Cerebellar cortex (tissue), 1 donor: ENCODE measurements at places on chromosomes 12 and 14.

GRCh38 chr12:92147491-92147890, 1.8 kb upstream of the BTG1 start:
- peak; percentile 23 for DNase-seq

DNA sequence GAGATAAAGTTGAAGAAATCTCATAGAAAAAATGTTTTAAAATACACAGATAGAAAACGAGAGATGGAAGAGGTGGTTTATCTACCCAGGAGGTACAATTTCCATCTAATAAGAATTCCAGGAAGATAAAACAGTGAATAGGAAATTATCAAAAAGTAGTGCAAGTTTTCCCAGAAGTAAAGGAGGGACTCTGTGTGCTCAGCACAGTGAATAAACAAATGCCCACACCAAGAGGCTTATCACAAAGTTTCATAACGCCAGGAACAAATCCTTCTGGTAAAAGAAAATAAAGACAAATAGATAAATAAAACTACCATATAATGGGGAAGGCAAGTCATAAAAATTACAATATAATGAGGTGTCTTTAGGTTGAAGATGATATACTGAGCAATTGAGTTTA, 179.0 kb downstream of the SLC41A2 start:
- DNase-seq = no peak

GRCh38 chr14:58243790-58244555, 670 bp upstream of the PSMA3 start:
- no peak for DNase-seq

- no peak for DNase-seq
These were observed 21.7 kb downstream of the ERH start for GRCh38 chr14:69376439-69376838.

DNA sequence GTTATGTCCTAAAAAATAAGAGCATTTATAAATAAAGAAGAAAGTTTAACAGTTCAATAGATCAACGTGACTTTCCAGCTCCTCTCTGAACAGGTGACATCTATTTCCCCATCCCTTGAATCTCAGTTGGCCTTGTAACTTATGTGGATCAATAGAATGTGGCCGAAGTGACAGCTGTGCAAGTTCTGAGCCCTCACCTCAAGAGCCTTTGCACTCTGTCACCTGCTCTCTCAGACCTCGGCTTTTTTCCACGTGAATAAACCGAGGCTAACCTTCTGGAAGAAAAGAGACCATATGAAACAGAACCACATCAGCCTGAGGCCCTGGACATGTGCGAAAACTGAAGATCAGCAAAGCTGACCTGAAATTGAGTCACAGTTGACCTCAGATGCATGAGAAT, 253.0 kb downstream of the DAD1 start:
- DNase-seq = no peak

- DNase-seq = no peak
These were observed 130.0 kb upstream of the BTG1 start for GRCh38 chr12:92275443-92276154.

- DNase-seq = no peak
These were observed 11.9 kb downstream of the SLC25A29 start for GRCh38 chr14:100294213-100294962.

DNA sequence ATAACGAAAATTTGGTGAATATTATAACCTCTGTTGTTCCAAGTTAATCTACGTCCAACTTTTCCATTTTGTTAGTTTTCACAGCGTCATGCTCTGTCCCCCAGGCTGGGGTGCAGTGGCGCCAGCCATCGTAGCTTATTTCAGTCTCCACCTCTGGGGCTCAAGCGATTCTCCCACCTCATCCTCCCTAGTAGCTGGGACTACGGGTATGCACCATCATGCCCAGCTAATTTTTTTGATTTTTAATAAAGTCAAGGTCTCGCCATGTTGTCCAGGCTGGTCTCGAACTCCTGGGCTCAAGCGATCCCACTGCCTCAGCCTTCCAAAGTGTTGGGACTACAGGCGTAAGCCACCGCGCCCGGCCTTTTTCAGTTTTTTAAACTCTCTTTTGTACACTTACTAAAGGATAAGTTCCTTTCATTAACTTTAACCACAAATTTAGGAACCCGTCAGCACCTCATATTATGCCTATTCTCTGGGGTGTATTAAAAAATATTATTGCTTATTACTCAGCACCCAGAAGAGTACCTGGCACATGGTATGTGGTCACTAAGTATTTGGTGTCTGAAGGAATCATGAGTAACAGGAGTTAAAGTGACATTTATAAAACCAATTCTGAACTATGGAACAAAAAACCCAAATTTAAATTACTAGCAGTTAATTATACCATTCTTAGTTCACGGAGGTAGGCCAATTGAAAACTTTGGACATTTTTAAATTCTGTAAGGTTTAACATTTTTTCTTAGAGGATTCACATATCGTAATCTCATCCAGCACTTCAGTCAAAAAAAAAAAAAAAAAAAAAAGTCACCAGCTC, 925 bp upstream of the MIPOL1 start:
- no peak for DNase-seq

- no peak for DNase-seq
These were observed 5.4 kb upstream of the ERO1A start for GRCh38 chr14:52700701-52701172.

DNA sequence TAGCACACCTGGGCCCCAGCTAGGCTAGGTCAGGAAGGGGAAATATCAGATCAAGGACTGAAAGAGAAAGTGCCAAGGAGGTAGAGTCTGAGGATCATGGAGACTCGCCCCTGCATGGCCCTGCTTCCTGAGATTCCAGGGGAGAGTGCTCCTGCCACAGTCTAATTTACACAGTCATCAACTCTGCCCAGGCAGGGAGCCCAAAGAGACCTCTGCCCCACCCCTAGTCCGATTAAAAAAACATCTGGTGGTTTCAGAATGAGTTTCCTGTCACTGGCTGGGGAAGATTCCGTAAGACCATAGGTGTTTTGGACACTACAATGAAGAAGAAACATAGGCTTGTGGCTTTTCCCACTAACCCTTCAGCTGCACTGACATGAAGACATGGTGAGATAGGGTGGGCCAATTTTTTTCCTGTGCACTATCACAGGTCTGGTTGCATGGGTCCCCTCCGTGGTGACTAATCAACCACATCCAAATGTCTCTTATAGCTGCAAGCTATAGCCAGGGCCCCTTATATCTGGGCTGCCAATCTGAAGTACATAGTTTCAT, 31.5 kb upstream of the GZMB start:
- DNase-seq = no peak

DNA sequence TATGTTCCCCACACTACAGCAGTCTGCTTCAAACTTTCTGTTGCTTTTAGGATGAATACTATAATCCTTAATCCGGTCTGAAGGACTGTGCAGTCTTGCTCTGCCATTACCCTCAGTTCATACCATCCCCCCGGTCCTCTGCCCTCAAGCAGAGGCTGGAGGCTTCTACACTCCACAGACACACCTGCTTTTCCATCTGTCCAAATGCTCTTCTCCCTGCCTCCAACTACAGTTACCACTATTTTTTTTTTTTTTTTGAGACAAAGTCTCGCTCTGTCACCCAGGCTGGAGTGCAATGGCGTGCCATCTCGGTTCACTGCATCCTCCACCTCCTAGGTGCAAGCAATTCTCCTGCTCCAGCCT, 19.3 kb upstream of the KCNH3 start:
- DNase-seq = no peak

GRCh38 chr12:85301051-85301450, 21.0 kb downstream of the ALX1 start:
- no peak for DNase-seq

GRCh38 chr12:52010152-52010622, 3.4 kb downstream of the TAMALIN start:
- peak; percentile 75 for DNase-seq

- no peak for DNase-seq
These were observed 123.1 kb upstream of the MGAT4C start for GRCh38 chr12:86379337-86379736.

DNA sequence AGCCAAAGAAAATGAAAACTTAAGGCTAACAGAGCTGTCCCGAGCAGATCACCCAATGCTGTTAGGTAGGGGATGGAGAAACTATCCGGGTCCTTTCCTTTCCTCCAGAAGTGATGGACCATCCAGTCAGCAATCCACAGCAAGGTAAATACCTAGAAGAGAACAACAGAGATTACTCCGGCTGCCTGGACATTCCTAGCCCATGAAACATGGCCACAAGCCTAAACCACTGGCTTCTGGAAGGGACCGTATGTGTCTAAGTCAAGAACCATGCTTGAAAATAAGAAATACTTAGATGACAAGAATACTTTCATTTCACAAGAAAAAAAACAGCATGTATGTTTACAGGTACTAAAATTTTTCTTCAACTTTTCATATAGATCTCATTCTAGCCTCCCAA, 152.9 kb downstream of the SLC41A2 start:
- DNase-seq = no peak

GRCh38 chr14:22627506-22628263, 16.5 kb downstream of the OR6J1 start:
- DNase-seq = no peak

DNA sequence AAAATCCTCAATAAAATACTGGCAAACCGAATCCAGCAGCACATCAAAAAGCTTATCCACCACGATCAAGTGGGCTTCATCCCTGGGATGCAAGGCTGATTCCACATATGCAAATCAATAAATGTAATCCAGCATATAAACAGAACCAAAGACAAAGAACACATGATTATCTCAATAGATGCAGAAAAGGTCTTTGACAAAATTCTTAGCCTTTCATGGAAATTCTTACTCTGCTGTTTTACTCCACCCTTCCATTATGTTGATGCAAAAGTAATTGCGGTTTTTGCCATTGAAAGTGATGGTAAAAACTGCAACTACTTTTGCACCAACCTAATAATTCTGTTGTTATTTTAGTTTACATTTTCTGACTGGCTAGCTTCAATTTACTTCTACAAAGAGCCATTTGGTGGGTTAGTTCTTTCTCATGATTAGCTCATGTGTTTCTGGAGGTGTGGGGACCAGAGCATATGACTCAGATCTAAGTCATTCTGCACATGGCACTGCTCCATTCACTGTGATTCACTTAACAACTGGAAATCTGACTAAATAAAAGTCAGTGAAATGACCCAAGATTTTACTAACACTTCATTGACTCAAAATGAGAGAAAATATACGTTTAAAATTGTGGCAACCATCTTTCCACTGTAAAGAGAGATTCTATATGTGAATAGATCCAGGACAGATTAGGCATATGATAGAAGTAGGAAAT, 99.9 kb downstream of the TMTC3 start:
- no peak for DNase-seq

- DNase-seq = no peak
These were observed 49.5 kb upstream of the GNPNAT1 start for GRCh38 chr14:52840877-52841276.

GRCh38 chr12:40219760-40220159, 5.0 kb upstream of the LRRK2 start:
- no peak for DNase-seq

DNA sequence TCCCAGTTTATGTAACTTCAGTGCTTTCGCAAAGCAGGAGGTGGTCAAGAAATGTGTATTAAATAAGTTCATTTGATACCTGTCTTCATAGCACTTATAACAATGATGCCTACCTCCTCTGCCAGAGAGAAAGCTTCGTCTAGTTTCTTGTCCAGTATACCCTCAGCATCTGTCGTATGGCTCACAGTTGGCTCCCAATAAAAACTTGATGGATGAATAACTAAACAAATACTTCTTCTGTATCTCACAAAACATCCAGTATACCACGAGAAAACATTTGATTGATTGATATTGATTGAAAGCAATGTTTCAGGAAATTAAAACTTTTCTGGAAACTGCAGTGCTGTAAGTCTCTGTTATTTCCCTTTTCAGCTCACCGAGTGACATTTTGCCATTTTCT, 26.9 kb upstream of the PTGDR start:
- DNase-seq = no peak

GRCh38 chr12:115135800-115136211, 451.8 kb upstream of the TBX3 start:
- DNase-seq = peak; percentile 9

GRCh38 chr14:20712904-20713303, 24.3 kb downstream of the ANG start:
- no peak for DNase-seq

GRCh38 chr14:31357279-31357678, 63.1 kb downstream of the HEATR5A start:
- no peak for DNase-seq

DNA sequence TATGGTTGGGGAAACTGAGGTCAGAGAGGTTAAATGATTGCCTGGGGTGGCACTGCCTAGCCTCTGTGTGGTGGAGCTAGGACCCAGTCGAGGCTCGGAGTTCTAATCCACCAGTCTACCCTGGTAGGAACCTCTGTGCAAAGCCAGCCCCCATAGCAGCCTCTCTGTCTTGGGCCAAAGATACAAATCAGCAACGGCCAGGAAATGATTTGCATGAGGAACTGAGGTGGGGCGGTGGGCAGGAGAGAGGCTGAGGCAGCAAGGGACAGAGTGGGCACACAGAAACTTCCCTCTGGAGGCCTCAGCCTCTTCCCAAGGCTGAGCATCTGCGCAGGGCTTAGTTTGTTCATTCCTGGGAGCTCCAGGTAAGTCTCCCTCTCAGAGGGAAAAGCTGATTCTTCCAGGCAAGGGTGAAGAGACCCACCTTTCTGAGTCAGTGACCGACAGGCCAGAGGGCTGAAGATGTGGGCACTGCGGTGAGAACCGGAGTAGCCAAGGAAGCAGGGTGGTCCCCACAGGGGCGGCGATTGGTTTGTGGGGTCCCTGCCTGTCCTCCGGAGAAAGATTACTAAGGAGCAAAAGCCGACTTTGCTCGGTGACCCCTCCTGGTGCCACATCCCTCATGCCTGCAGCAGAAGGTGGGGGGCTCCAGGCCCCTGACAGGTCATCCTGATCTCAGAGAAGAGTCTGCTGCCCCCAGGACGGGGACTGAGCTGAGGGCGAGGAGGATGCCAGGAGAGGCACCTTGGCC, 134.6 kb downstream of the CACNA1C start:
- no peak for DNase-seq

- DNase-seq = no peak
These were observed 12.2 kb downstream of the KLC1 start for GRCh38 chr14:103641161-103641560.

DNA sequence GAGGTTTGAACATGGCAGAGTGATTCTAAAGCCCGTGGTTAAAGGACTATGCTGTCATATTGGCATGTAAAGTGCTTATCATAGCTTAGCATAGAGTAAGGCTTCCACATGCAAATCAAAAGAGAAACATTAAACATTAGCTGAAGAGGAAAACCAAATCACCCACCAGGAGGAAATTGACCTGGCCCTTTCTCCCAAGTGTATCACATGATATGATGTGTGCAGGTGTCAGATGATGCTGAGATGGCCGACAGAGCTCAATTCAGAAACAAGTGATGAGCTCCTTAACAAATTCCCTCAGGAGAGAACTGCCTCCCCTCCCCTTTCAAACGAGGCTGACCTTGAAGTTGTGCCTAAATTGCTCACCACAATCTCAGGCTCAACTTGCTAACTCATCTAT, 217.1 kb upstream of the BTG1 start:
- DNase-seq = no peak

DNA sequence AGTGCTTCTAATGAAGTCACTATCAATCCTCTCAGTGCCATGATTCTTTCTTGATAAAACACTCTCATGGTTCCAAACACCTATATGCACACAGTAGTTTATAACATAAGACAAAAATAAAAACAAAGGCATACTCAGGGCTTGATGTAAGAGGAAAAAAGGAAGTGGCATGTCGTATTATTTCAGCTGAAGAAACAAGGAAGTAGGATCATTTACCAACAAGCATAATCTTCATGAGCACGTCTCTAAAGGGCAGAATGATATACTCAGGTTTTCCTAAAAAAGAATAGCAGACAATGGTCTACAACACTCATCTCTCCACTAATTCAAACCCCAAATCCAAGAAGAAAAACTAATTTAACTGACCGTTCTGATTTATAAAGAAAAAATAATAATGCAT, 33.9 kb downstream of the NUMB start:
- no peak for DNase-seq
